ENCODE measurements at places on chromosomes 12 and 14.
A peak's percentile ranks its signal among the peaks of the same experiment; 100 is the strongest.

- no peak for DNase-seq
These were observed 2.3 kb upstream of the TRAFD1 start for GRCh38 chr12:112122823-112123690.

DNA sequence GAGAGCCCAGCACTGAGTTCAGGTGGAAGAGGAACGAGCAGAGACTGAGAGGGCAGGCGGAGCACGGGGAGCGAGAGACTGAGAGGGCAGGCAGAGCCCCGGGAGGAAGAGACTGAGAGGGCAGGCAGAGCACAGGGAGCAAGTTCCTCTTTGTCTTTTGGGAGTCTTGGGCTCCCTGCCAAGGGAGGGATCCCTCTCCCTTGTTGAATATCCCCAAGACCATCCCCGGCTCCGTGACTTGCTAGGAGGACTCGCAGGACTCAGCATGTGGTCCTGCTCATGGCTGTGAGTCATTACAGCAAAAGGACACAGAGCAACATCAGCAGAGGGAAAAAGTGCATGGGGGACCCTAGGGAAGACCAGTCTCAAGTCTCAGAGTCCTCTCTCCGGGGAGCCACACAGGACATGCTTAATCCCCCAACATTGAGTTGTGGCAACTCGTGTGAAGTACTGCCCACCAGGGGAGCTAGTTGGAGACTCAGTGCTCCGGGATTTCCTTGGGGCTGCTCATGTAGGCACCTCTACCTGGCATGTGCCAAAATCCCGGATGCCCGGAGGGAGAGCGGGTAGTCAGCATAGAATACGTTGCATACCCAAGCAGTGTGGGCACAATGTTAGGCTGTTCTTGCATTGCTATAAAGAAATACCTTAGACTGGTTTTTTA lies 81.0 kb downstream of the CCDC92 start:
- no peak for DNase-seq

- no peak for DNase-seq
These were observed 28.0 kb downstream of the ATG14 start for GRCh38 chr14:55383541-55384140.

DNA sequence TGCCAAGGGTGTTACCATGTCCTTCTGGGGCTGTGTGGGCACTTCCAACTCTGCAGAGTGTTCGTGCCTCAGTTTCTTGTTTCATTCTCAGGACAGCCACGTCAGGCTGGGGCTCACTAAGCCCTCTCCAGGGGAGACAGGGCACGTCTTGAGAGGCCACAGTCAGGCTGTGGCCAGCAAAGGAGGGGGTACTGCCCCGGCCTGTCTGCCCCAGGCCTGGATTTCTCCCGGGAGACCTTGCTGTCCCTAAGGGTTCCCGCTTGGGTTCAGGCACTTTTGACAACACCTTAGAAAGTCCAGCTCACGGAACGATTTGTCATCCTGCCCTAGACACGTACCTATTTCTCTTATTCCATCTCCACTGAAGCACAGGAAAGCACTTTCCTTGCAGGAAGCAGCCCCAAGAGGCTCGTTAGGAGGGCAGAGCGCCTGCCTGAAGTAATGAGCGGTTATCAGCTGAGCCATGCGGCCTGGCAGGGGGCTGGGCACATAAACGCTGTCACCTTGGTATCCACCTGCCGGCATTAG lies 290.4 kb upstream of the RTL1 start:
- no peak for DNase-seq

DNA sequence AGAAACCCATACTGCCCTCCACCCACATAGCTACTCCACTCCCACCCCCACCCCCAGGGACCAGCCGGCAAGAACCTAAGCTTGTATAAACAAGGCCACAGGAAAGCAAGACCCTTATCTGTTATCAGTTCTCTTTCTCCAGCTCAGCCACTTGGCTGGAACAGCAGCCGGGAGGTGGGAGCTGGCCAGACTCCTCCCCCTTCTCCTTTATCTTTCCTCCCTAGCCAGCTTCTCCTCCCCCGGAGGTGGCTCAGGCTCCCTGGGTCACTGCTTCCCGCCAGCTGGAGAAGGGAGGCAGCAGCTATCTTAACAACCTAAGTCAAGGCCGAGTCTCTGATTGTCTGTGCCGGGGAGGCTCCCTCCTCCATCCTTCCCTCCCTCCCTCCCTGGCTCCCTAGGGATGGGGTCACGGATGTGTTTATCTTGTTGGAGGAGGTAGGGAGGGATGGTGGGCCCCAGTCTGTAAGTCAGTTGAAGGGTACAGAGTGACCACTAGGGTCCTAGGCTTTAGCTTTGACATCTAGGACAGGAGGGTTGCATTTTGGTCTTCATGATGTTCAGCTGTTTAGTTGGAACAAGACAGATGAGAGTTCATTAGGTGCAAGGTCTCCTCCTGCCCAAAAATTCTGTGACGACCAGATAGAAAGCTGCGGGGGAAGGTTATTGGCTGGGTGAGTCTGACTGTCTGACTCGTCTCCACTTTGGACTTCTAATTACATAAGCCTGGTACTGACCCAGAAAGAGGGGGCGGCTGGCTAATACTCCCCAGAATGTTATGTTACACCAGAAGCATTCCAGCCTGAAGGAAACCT lies 29.7 kb downstream of the ZFP36L1 start:
- no peak for DNase-seq

GRCh38 chr12:50222275-50222783 lies 55.2 kb upstream of the CERS5 start:
- peak; percentile 70 for DNase-seq

GRCh38 chr12:120175062-120175461 lies 19.5 kb downstream of the GCN1 start:
- no peak for DNase-seq

DNA sequence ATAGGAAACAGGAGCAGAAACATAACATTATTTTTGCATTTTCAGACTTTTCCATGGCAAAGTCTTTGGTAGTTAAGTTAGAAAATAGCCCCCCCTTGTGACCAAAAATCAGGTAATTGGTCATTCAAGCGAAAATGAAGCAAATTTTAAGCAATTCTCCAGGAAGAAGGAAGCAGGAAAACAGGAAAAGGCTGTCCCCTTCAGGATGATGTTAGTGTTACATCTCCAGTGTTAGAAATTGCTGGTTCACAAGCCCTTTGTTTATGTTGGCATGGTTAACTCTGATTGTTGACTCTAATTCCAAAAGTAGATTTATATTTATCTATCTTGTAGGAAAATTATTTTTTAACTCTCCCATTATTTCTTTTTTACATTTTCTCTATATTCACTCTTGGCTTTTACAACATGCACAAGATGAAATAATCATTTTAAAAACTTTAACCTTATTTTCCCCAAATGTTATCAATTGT lies 18.8 kb upstream of the GAS2L3 start:
- peak; percentile 48 for DNase-seq

GRCh38 chr12:131188131-131189050 lies 234.7 kb downstream of the ADGRD1 start:
- no peak for DNase-seq

- DNase-seq: peak; percentile 56
These were observed 1.4 kb downstream of the NFKBIA start for GRCh38 chr14:35403114-35403602.

- DNase-seq: no peak
These were observed 78.8 kb downstream of the RPS6KA5 start for GRCh38 chr14:90981636-90982035.

DNA sequence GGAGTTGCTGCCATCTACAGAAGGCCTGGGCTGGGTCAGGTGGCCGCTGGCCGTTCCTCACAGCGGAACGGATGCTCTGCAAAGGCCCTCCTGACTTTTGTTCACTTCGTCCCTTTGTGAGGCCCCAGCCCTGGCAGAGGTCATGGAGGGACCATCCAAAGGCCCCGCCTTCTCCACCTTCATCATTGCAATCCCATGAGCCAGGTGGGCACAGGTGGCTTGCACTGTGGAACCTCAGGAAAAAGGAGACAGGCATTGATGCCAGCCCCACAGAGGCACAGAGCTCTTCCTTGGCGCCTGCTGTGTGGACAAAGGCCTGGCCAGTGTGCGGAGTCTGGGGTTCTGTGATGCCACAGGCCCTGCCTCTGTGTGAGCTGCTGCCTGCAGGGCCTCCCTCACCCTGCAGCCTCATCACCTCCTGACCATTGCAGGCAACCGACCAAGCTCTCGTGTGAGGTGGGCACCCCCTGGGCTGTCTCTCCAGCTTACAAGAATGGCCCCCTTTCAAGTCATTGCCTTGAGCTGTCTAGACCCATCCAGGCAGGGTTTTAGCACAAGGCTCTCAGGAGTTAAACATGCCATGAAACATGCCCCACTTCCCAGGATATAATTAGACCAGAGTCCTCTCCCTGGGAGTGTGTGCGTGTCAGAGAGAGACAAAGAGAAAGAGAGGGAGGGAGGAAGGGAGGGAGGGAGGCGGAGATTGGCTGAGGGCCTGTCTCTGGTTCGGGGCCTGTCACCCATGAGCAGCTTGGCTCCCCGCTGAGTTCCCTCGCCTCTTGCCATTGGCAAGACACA lies 19.3 kb downstream of the NFKBIA start:
- no peak for DNase-seq

GRCh38 chr12:104877103-104877705 lies 80.9 kb downstream of the SLC41A2 start:
- peak; percentile 32 for DNase-seq

GRCh38 chr14:61076556-61076955 lies 95.5 kb downstream of the SLC38A6 start:
- no peak for DNase-seq

DNA sequence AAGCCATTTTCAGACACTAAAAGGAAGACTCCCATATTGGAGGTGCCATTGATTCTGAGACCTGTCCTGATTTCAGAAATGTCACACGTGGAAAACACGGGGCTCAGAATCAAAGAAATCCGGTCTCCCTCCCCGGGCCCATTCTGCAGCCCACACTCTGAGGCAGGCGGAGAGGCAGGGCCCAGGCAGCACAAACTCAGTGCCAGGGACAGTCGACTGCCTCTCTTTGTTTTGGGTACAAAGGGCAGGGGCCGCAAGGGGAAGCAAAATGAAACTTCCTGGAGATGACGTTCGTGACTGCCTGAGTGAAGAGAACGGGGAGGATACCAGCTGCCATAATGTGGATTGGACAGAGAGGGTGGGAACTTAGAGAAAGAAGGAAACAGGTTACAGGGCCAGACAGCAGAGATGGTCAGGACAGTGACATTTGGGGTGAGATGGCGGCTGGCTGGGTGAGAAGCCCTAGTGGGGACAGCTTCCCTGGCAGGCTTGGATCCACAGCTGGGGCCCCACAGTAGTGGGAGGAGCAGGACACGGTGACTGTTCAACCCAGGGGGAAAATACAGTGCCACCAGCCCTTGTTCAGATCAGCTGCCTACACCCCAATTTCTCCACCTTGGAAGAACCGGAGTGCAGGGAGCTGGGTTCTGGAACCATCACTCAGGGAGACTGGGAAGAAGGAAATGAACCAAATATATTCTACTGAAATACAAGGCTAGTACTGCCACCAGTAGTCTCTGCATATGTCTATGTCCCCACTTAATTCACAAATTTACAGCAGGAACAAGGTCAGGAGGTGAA lies 8.1 kb downstream of the GAPDH start:
- no peak for DNase-seq

- no peak for DNase-seq
These were observed 886.5 kb upstream of the FLRT2 start for GRCh38 chr14:84643446-84643845.

DNA sequence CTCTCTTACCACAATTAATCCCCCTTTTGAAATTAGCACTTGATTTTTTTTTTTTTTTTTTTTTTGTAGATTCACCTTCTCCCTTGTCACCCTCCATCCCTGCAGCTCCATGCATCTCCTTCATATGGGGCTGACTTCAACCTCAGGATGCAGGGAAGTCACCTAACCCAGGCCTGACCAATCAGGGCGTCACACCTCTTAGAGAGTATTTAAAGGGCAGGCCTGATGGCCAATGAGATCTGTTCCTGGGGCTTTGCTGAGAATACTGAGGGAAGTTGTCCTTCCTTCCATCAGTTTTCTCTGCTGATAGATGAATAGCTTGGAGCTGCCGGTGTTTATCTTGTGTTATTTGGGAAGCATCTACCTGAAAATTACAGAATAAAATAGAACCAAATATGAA lies 1104.7 kb upstream of the TMEM132C start:
- DNase-seq: no peak

DNA sequence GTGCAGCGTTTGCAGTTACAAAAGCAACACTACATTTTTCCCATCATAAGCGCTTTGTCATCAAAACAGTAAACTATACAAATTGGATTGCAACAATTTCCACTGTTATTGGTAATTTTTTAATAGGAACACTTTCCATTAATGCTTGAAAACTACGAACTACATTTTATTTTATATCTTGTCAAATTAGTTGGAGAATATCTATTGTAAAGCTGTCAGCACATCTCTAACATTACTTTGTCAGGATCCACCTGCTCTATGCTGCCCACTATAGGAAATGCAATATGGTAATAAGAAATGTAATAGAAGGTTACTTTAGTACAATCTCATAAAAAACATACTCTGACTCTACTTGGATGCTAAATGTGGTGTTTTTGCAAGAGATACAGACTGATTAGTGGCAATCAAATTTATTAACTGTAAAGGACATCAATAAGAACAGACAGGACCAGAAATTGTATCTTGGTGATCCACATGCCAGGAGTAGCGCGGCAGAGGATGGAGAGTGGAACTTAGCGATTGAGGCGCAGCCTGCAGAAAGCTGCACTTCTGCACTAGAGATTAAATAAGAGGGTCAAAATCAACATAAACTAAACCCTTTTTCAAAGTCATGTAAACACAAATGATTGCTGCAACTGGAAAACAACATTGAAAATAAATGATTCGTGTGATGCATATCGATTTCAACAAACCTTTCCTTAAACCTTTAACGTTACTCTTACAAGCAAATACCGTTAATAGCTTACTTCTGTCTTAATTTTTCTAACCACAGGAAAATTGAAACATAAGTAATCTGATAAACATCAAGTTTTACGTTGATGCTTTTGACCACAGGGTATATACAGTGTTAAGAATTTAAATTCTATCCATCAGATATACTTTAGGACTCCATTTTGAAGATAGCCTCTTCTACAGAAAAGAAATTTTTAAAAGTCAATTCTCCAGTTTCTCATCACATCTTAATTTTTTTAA lies 3.6 kb upstream of the ARID2 start:
- peak; percentile 65 for DNase-seq

GRCh38 chr14:35956376-35957085 lies 130.4 kb downstream of the BRMS1L start:
- no peak for DNase-seq

DNA sequence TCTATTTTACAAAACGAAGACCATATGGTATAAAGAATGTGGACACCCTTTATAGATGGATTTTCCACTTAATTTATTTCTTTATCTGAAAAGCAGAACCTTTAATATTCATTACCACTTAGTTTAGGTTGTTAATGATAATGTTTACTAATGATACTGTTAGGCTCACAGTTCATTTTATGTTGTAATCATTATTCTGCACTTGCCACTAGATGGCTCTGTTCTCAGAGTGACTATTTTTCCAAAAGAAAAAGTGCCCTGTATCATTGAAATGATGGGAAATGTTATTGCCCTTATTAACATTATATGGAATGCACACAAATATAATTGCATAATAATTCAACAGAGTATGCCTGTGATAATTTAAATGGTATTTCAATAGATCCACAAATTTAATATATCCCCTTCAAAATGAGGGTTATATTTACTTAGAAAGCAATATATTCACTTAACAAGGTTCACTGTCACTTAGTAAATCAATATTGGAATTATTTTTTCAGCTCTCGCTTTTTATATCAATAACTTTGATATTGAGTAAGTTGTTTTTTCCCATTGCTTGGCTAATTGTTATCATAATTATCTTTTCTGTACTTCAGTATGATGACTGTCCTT lies 95.7 kb downstream of the PDE3A start:
- DNase-seq: no peak

GRCh38 chr12:75446857-75447256 lies 33.7 kb upstream of the GLIPR1 start:
- DNase-seq: no peak

All from activated CD4-positive, alpha-beta T cell treated with anti-CD3 and anti-CD28 coated beads, Interleukin-10, Interleukin-2, amounts not matched to agents 100 ng/mL and 50 ng/mL, durations not matched to agents 16 hours and 8 hours (primary cell).